ENCODE measurements at places on chromosomes 7 and 10.

DNA sequence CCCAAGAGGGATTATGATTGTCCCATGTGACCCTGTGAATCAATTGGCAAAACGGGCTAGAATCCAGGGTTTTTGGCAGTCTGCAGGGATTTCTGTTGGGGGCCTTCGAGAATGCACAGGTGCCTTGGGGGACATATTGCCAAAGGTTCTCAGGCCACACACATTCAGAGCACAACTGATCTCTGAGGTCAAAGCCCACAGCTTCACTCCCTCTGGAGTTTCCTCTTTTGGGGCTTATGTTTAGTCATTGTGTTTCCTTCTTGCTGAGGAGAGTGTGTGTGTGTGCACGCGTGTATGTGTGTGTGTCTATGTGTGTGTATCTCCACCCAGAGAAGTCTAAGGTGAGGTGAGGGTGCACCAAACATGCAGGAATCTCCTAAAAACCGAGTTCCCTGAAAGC is 8.8 kb downstream of the PPIF start:
- no peak for DNase-seq

GRCh38 chr7:149570784-149571183 is 73.2 kb upstream of the ZNF746 start:
- DNase-seq = no peak

- no peak for DNase-seq
Observed at GRCh38 chr10:79983286-79983909, 34.5 kb upstream of the SFTPD start.

- no peak for DNase-seq
Observed at GRCh38 chr7:157499835-157500153, 163.0 kb downstream of the DNAJB6 start.

DNA sequence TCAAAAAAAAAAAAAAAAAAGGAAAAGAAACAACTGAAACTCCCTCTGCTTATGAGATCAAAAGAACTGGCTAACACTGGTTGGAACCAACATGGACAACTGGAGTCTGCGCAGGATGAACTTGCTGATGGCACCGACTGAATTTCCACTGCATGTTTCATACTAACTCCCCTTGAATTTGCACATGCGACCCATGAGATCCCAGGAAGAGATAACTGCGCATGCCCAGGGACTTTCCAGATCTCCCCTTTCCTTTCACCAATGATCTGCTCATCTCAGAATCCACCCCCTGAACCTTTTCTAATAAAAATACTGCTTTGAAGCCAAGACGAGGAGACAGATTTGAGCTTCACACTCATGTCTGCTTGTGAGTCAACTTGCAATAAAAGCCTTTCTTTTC is 20.7 kb downstream of the LBX1 start:
- no peak for DNase-seq

GRCh38 chr7:151689196-151689971 is 169.7 kb upstream of the RHEB start:
- DNase-seq = no peak

DNA sequence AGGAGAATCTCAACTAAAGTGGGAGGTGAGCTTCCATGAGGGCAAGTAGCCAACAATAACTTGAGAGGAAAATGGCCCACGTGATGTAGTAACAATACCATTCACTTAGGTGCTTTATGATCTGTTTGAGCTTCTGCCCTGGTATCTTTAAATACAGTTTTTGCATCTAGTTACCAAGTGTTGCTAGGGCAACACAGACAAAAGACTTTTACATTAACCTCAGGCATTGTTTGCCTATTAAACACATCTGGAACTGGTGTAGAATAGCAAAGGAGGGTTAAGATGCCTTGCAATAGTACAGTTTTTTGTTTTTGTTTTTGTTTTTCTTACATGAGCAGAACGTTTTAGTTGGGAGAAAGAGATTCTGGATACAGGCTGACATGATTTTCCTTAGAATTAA is 97.7 kb upstream of the MTPN start:
- DNase-seq = no peak

DNA sequence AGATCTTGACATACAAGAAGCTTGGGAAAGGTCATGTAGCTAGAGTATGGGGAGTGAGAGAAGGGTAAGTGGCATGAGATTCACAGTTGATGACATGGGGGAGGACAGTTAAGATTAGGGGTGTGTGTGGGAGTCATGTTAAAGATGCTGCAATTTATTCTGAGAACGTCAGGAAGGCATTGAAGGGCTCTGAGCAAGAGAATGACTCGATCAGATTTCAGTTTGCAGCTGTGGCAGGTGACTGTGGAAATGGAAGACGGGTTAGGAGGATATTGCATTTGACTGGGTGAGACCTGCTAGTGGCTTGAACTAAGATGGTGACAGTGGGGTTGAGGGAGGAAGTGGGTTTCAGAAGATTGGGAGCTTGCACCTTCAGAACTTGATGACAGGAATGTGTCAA is 5.6 kb downstream of the CDC123 start:
- no peak for DNase-seq

- DNase-seq = no peak
Observed at GRCh38 chr10:12042409-12042796, 206 bp downstream of the UPF2 start.

GRCh38 chr7:29115130-29115687 is 31.1 kb downstream of the CPVL start:
- DNase-seq = no peak

DNA sequence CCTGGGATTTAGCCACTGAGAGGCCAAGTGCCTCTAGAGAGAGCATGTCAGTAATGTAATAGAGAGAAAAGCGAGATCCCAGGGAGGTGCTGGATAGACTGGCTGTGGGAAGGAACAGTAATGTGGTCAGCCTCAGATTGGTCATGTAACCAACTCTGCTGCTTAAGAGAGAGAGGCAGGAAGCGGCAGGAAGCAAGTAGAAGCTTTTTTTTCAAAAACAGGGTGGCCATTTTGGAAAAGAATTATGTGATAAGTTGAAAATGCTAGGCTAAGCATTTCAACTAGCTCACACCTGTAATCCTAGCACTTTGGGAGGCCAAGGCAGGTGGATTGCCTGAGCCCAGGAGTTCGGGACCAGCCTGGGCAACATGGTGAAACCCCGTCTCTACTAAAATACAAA is 3.7 kb upstream of the PCOLCE start:
- no peak for DNase-seq

- no peak for DNase-seq
Observed at GRCh38 chr7:129188372-129188891, at the start of gene SMO. SMO (plus strand) TSS chr7:129188633; CDS start chr7:129189152, 519 bp downstream.

DNA sequence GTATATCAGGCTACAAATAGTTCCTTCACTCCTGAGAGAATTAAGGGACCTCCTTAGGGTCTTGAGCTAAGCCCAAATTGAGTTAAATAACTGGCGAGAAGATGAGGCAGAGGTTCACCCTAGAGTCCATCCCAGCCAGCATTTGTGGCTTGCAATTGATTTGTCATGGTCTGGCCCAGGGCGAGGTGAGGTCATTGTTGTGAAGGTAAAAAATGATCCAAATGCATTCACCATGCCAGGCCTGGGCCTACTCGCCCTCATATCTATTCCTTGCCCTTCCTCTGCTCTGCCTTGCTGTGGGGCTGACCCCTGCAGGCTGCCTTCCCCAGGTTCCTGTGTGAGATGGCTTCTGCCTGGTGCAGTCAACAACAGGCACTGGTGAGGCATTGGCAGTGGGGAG is 207.2 kb downstream of the ZNF365 start:
- no peak for DNase-seq

DNA sequence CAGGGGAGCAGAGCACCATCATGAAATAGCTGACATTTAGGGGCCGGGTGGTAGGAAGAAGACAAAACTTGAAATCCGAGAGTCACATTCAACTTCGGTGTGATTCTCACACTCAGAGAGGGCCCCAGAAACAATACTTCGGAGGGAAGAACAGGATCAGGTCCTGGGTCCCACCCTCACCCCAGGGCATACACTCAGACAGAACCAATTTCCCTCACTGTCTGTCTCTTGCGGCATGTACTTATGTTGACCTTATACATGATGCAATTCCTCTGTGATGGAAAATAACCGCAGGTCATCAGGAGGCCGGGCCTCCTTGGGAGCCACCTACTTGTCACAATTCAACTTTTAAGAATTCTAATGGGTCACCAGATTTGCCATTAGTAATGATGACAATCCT is 26.3 kb upstream of the HMX3 start:
- DNase-seq = no peak

DNA sequence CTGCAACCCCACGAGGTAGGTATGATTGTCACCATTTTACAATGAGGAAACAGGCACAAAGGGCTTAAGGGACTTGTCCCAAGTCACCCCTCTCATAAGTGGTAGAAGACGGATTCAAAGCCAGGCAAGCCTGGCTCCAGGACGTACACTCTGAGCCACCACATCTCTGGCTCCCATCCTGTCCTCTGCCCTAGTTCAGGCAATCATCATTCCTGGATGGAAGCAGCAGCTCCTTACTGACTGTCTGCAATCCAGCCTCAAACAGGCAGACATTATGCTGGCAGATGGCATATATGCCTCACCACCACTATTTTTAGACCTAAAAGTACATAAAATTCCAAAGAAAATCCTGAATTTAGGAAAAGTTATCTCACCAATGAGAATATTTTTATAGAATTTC is 100.7 kb downstream of the USP6NL start:
- DNase-seq = no peak

GRCh38 chr10:23448802-23449570 is 10.1 kb downstream of the OTUD1 start:
- no peak for DNase-seq

GRCh38 chr10:58642283-58642682 is 129.6 kb downstream of the BICC1 start:
- no peak for DNase-seq

DNA sequence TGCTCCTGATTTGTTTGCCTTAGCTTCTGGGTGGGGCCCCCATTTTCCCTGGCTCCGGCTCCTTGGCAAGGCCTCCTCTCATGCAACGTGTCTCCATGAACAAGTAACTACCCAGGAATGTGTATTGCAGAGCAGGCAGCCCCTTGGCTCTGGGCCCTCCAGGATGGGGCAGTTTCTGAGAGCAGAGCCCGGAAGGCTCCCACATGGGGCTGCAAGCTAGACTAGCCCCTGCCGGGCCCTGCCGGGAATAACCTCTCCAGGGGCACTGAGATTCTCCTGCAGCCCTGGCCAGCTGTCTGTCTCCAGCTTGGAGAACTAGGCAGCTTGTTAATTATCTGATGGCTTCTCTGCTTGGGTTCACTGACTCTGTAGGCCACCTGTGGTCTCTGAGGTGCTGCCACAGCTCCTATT is 184.0 kb upstream of the INHBA start:
- DNase-seq = no peak

GRCh38 chr7:47303695-47304453 is 278.0 kb downstream of the TNS3 start:
- DNase-seq = no peak

DNA sequence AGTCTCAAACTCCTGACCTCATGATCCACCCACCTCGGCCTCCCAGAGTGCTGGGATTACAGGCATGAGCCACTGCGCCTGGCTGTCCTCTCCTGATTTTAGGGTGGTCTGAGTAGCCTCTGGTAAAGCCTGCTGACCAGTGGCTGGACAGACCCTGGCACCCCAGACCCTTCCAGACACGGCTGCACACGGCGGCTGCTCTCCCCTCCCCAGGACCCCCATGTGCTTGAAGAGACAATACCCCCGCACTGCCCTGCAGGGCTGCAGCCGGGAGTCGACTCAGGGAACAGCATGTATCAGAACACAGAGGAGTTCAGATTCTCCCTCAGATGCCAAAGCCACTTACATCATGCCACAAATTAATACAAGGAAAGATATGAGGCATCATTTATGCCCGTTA is 58.3 kb upstream of the CFAP46 start:
- DNase-seq = no peak

Data from forelimb muscle (tissue), 1 donor.